ENCODE measurements at places on chromosomes 16 and 17.

- DNase-seq, result no peak
Measured at GRCh38 chr16:88591577-88592021, 21.4 kb downstream of the ZC3H18 start.

DNA sequence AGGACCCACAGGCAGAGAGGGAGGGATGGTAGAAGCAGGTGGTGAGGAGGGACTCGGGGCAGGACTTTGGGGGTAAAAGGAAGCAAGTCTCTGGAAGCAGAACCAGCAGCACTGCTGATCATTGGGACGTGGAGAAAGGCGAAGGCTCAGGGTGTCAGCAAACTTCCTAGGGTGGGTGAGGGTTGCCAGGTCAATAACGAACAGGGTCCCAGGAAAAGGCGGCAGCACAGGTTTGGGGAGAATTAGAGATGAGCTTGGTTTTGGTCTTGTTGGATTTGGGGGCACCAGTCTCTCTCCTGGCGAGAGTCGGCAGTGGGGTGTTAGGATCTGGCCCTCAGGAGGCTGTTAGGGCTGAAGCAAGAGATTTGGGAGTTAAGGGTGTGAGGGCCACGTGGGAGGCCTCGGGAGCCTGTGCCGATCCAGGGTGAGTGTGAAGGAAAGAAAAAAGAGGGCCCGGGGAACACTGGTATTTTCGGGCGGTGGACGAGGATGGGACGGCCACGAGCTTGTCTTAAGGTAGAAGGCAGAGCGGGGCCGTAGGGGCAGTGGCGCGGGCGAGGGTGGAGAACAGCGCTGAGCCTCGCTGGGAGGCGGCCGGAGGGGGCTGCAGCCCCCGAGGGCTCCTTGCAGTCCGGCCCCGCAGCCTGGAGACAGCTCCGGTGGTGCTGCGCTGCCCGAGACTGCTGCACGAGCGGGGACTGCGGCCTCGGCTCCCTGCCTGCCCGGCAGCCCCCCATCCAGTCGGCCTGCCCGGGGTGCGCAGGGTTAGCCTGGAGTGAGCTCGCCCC lies 765 bp upstream of the ADORA2B start:
- no peak for DNase-seq

- no peak for DNase-seq
Measured at GRCh38 chr16:28280881-28281836, 11.2 kb upstream of the SBK1 start.

DNA sequence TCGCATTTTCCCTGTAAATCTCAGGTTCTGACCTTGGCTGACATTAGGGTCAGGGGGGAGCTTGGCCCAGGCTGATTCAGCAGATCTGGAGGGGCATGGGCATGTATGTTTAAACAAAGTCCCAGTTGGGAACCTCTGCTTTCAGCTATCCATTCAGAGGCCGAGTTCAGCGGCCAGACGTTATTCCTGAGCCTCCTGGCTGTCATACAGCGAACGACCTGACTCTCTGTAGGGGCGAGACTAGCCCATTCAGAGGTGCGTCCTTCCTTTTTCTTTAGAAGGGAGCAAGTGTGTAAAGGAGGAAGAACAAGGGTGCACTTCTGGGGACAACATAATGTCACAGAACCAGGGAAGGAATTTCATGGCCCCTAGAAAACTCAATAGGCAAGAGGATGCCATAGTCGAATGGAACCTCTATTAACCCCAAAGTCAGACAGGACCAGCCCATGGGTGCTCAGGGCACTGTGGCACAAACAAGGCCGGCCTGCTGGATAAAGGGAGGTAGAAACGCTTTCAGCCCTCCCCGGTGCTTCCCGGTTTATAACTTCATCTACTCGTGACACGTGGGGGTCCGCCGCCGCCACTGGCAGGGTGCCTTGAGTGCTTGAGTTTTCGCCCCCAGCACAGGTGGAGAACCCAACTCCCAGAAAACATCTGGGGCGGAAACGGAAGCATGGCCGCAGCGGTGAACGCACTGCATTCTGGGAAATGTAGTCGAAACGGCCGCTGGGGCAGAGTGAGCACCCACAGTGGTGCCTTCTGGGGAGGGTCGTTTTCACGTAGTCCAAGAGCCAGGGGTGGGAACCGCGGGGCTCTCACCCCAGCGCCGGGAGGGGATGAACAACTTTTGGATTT lies 33.2 kb upstream of the PLCG2 start:
- no peak for DNase-seq

- no peak for DNase-seq
Measured at GRCh38 chr17:6487251-6488007, 43.2 kb downstream of the PIMREG start.

- peak; percentile 27 for DNase-seq
Measured at GRCh38 chr17:32755045-32755805, 121.7 kb downstream of the MYO1D start.

DNA sequence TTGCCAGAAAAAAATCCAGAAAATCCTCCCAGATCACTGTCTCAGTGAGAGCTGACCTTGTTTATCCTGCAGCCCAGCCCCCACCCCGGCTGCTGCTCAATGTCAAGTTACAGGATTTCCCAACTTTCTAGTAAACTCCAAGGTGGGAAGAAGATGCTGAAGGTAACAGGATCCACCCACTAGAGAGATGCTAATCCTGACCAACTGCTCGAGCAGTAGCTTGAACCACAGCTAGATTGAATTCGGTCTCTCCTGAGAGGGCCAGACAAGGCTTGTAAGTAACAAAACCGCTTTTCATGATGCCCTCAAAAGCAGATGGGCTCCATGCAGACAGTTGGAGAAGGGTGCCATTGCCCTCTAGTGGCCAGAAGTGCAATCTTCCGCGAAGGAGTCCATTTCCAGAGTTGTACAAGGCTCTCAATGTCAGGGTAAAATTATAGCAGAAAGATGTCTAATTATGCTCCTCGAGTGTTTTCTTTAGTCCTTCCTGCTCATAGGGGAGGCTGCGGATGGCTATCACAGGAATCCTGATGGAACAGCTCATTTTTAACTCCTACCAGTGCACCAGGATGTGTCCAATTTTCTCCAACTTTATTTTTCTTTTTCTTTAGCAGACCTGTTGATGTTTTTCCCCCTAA lies 3.9 kb downstream of the CDH11 start:
- peak; percentile 34 for DNase-seq

- DNase-seq, result no peak
Measured at GRCh38 chr16:20289571-20289970, 37.7 kb downstream of the GP2 start.

- DNase-seq, result no peak
Measured at GRCh38 chr16:85563034-85563433, 50.1 kb upstream of the GSE1 start.

DNA sequence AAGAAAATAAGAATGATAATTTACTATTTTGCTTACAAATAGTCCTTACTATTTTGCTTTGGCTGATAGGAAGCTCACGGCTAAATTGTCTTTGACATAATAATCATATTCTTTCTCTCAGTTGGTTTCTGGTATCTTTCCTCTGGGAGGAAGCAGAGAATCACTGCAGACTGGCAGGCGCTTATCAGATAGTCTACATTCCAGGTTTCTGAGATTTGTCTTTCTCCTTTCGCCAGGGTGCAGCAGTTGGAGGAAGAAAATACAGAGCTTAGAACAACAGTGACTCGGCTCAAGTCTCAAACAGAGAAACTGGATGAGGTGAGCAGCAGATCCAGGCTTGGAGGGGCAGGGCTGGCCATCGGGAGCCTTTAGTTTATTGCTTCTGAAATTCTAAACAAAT lies 136.1 kb downstream of the RAB11FIP4 start:
- DNase-seq, result no peak

DNA sequence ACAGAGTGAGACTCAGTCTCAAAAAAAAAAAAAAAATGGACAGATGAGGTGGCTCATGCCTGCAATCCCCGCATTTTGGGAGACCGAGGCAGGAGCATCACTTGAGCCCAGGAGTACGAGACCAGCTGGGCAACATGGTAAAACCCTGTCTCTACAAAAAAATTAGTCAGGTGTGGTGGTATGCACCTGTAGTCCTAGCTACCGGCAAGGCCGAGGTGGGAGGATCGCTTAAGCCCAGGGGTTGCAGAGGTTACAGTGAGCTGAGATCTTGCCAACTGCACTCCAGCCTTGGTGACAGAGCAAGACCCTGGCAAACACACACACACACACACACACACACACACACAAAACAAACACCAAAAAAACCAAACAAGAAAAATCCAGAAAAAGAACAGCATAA lies 7.7 kb upstream of the ENGASE start:
- no peak for DNase-seq

DNA sequence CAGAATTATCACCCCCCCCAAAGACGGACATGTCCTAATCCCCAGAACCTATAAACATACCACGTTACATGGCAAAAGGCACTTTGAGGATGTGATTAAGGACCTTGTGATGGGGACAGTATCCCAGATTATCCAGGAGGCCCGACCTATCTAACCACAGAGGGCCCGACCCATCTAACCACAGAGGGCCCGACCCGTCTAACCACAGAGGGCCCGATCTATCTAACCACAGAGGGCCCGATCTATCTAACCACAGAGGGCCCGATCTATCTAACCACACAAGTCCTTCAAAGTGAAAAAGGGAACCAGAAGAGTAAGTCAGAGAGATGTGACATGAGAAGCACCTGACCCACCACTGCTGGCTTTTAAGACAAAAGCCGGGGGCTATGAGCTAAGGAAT lies 56.8 kb downstream of the ANKFY1 start:
- no peak for DNase-seq

GRCh38 chr17:66098040-66098439 lies 93.9 kb downstream of the CEP112 start:
- no peak for DNase-seq

GRCh38 chr17:60391471-60392041 lies 377 bp downstream of the USP32 start:
- DNase-seq, result no peak

GRCh38 chr17:2980904-2981246 lies 82.5 kb downstream of the OR1D5 start:
- no peak for DNase-seq

DNA sequence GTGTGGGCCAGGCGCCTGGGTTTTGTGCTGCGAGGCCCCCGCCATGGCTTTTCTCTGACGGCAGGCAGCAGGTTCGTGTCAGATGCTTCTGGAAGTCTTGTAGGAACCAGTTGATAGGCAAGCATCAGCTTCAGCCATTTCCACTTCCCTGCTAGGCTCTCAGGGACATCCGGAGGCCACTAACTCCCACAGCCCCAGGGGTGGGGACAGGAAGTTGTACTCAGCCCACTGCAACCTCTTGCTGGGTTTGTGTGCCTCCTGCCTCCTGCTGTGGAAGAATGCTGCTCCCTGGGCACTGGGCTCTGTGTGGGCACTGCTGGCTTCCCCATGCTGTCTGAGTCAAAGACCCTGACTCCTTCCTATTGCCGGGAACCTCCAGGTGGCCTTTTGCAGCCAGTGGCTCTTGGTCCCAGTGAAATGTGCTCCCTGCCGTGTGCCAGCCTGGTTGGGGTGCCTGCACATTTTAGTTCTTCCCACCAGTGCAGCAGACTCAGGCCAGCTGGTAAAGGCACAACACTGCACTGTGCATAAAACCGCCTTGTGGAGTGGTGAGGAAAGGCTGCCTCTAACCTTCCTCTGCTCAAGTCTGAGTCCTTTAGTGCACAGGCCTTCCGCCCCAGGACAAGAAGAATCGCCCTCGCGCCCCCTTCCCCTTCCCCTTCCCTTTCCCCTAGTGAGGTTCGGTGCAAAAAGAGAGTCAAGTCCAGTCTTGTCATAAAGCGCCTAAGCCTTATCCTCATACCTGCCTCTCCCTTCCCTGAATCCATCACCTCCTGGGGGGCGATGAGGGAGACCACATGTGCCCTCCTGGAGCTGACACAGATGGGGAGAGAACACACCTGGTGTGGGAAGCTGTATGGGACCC lies 16.6 kb downstream of the LDHD start:
- no peak for DNase-seq

GRCh38 chr17:54372069-54372749 lies 528.4 kb upstream of the TOM1L1 start:
- DNase-seq, result no peak

DNA sequence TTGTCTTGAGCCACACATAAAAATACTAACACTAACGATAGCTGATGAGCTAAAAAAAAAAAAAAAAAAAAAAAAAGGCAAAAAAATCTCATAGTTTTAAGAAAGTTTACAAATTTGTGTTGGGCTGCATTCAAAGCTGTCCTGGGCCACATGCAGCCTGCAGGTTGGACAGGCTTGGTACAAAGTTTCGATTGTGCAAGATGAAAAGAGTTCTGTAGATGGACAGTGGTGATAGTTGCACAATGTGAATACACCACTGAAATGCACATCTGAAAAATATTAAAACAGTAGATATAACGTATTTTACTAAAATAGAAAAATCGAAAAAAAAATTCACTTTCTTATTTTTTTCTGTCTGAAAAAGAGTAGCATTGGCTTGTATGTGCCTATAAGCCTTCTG lies 42.9 kb downstream of the AMFR start:
- no peak for DNase-seq

DNA sequence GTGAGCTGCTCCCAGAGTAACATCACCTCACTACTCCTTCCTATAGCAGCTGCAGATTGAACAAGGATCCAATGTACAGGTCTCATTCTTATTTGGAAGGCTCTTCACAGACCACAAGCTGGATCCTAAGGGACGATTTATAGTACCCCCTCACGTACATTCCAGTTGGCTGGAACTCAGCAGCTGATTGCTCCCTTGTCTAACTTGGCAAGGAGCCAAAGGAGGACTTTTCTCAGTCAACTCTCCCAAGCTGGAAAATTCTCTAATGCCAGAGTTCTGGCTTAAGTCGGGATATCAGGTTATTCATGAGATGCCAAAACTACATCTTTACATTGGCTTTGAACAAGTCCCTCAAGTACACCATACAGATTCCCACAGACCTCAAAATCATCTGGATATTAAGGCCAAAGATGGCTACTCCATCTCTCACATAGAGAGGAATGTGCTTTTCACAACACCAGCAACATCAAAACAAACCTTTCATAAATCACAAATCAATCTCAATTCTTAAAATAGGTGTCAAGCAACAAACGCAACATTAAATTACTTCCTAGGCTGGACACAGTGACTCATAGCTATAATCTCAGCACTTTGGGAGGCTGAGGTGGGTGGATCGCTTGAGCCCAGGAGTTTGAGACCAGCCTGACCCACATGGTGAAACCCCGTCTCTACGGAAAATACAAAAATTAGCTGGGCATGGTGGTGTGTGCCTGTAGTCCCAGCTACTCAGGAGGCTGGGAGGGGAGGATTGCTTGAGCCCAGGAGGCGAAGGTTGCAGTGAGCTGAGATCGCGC lies 39.3 kb downstream of the SMG6 start:
- DNase-seq, result no peak

- DNase-seq, result no peak
Measured at GRCh38 chr17:66667090-66667489, 167.8 kb upstream of the CACNG5 start.

GRCh38 chr17:77382966-77383612 lies 242.3 kb downstream of the SEC14L1 start:
- DNase-seq, result no peak
